Stimulated activated CD8-positive, alpha-beta memory T cell treated with anti-CD3 and anti-CD28 coated beads, Interleukin-15, amount 100 ng/mL, for 48 hours (primary cell): ENCODE measurements at places on chromosomes 4 and X.

- no peak for DNase-seq
These were observed 1.6 kb downstream of the KIT start for GRCh38 chr4:54659313-54659712.

- DNase-seq, result no peak
These were observed 2.7 kb downstream of the LEF1 start for GRCh38 chr4:108166038-108166437.

GRCh38 chr4:8705161-8706145, 112.9 kb downstream of the CPZ start:
- DNase-seq, result no peak

DNA sequence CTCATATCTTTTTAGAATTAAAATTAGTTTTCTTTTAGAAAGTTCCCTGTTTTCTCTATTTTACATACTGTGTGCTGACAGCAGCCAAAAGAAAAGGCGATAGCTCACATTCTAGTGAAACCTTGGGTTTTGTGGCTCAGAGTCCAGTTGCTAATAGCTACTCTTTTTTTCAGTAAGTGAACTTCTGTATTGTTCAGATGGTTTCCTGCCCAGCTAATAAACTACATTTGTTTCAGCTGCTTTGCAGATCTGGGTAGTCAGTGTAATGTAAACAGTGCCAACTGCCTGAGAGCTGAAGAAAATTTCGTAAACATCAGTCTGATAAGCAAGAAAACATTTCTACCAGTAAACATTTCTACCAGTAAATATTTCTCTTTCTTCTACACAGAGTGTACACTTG, 370.2 kb downstream of the GRIA2 start:
- no peak for DNase-seq

- no peak for DNase-seq
These were observed 2143.2 kb upstream of the TENM3 start for GRCh38 chr4:180099957-180100356.

DNA sequence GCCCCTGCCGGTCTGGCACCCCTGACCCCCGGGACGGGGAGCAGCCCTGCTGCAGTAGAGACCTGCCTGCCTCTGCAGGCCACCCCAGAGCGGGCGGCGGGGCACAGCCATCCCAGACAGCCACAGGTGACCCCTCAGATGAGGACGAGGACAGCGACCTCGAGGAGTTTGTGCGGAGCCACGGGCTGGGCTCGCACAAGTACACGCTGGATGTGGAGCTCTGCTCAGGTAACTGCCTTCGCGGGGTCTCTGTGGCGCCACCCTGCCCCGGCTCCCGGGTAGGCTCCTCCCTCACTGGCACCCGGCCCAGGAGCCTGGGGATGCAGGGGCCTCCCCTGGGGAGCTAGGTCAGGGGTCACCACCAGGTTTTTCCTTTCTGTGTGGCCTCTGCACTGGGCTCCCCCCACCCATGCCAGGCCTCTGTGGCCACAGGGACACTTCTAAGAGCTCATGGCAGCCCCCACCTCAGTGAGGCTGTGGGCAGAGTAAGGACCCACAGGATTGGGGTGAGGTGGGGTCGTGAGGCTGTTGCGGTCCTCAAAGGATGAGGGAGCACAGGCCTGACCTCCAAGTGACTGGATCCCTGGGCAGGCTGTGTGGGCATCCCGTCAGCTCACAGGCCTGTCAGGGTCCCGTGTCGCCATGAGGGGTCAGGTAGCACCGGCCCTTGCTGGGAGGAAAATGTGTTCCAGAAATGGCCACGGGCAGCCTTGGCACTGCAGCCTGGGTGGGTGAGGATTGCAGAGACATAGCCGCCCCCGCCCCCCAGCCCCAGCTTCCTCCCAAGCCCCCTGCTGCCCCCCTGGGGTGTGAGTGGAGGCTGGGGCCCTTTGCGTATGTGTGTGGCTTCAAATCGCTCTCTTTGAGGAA, 6.4 kb downstream of the UVSSA start:
- DNase-seq, result no peak

DNA sequence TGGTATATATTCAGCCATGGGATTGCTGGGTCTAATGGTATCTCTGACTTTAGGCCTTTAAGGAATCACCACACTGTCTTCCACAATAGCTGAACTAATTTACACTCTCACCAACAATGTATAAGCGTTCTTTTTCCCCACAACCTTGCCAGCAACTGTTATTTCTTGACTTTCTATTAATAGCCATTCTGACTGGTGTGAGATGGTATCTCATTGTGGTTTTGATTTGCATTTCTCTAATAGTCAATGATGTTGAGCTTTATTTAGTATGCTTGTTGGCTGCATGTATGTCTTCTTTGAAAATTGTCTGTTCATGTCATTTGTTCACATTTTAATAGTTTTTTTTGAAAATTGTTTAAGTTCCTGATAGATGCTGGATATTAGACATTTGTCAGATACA, 235.2 kb downstream of the HEPH start:
- DNase-seq, result no peak

- no peak for DNase-seq
These were observed 48.6 kb downstream of the DCLK2 start for GRCh38 chr4:150126864-150127203.

- no peak for DNase-seq
These were observed 164.6 kb upstream of the BCOR start for GRCh38 chrX:40262157-40263013.

- no peak for DNase-seq
These were observed 313.8 kb upstream of the TEX13C start for GRCh38 chrX:125005863-125006262.

- DNase-seq, result no peak
These were observed 24.3 kb downstream of the RS1 start for GRCh38 chrX:18647621-18648020.

DNA sequence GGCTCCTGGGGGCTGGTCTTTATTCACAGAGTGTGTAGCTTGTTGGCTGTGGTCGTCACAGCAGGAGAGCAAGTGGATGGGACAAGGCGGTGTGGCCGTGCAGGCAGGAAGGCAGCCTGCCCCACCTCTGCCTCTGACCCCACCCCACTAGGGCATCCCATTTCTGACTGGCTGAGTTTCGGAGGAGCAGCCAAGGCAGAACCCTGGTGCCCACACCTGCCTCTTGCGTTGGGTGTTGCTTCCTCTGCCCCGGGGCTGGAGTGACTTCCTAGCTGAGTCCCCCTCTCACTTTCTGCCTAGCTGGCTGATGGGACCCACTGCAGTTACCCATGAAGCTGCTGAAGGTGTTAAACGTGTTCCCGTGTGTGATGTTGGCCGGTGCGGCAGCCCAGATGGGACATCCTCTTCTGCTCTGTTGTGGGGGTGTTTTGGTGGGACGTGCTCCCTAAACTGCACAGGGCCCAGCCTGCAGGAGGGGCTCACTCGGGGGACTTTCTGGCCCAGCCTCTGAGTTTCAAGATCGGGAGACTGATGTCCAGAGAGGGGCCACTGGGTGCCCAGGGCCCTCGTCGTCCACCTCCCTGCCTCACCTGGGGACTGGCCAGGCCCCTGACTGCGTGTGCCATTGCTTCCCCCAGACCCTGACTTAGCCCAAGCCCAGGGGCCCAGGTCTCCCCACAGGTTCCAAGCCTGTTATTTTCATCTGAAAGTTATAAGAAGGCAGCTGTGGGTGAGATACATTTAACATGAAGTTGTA, 101.5 kb downstream of the PSAPL1 start:
- DNase-seq, result no peak

GRCh38 chr4:8376361-8377102, 64.0 kb downstream of the ACOX3 start:
- DNase-seq, result no peak

- no peak for DNase-seq
These were observed 2267.9 kb upstream of the AGA start for GRCh38 chr4:179709961-179710624.

DNA sequence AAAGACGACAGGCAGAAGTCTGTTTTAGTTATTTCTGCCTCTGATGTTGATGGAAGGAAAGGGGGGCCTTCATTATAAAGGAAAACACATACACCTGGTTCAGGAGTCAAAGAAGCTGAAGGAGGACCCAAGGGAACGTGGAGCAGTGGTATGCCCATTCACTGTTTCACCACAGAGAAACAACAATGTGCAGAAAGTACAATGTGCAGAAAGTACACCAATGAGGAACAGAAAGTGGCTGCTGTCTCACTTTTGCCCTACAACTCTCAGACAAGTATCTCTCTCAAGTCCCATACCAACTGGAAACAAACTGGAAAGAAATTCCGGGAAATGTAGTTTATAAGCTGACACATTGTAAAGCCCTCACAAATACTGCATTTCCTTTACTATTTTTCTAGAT, 564.5 kb downstream of the TRAM1L1 start:
- DNase-seq, result no peak

DNA sequence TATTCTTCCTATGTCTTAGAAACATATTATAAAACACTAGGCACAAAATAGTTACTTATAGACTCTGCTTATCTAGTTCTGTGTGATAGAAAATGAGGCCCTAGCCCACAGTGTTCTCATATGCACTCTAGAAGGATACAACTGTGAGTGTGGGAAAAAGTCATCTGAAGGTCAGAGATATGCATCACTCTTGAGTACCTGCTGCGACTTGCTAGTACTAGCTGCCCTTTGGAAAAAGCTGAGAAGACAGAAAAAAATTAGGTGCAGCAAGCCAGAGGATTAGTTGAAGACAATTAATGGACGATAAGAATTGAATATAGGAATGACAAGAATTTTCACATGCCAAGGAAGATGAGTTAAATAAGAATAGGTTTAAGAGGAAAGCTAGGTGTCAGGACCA, 61.3 kb downstream of the MTHFD2L start:
- no peak for DNase-seq

GRCh38 chr4:173211838-173212237, 43.2 kb downstream of the GALNT7 start:
- no peak for DNase-seq

DNA sequence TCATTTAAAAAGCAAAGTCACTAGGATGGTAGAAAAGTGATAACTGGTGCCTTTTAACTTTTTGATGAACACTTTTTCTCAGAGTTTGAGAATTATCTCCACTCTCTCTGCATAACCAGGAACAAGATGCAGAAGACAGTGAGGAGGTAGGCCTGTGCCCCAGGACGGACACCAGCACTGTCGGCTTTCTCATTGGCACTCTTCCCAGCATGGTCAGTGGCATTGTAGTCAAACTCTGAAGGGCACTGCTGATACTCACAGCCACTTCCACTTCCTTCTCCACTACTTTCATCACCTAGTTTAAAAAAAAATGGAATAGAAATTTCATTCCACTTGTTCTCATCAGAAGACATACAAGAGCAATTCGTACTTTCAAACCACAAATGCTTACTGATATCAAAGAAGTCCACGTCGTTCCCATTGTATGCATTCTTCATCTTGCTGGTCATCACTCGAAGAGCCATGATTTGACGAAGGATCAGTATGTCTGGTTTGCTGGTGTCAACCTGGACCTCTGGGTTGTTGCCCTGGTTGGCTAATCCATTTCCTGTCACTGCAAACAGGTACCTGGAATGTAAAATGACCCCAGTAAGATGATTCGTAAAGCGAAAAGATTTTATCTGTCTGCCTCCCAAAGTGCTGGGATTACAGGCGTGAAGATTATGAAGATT, 84.8 kb upstream of the TFDP3 start:
- no peak for DNase-seq

- no peak for DNase-seq
These were observed 999 bp downstream of the ZNF518B start for GRCh38 chr4:10456260-10456594.

DNA sequence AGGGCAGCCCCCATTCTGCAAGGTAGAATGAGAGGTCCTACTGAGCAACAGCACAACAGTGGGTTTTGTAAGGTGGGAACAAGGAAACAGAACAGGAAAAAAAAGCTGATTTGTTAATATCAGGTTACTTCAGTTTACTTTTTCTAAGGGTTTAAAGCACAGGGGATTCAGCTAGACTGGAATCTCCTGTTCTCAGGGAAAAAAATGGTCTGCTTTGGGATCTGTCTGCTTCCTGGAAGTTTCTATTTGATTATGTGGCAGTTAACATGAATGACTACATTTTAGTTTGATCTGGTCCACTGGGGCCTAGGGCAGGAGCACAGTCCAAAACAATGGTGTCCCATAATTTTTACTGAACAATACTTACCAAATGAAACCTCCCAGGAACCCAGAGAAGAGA, 104.6 kb downstream of the FBXW7 start:
- DNase-seq, result no peak

DNA sequence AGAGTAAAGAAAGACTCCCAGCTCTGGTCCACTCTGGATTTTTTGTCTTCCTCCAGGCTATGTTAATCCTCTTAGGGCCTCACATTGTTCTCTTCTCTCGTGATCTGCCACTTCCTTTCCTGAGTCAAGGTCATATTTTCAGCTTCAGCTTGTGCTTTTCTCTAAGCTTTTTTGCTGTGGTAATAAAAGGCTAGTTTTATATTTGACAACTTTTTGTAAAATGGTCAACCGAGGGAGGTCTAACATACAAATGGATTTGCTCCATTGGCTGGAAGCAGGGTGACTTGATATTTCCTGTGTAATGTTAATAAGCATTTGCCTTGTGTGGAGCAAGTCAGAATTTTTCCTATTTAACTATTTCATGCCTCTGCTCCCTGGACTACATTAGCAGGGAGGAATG, 239.7 kb downstream of the RAB28 start:
- DNase-seq, result no peak

DNA sequence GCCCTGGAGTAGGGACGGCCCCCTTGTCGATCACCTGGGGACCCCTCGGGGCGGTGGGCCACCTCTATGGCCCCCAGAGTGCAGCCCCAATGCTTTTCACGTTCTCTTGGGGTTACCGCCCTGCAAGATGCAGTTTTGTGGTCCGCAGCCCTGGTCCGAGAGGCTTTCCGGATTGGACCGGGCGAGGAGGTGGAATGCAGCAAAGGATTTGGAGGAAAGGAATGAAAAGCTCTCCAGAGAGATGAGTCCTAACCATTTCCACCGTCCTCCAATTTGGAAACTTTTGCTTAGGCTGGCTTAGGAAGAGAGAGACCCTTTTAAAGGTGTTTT, 601 bp downstream of the SLC25A43 start:
- DNase-seq, result no peak

- DNase-seq, result no peak
These were observed 201.1 kb downstream of the STPG2 start for GRCh38 chr4:97942137-97942536.

DNA sequence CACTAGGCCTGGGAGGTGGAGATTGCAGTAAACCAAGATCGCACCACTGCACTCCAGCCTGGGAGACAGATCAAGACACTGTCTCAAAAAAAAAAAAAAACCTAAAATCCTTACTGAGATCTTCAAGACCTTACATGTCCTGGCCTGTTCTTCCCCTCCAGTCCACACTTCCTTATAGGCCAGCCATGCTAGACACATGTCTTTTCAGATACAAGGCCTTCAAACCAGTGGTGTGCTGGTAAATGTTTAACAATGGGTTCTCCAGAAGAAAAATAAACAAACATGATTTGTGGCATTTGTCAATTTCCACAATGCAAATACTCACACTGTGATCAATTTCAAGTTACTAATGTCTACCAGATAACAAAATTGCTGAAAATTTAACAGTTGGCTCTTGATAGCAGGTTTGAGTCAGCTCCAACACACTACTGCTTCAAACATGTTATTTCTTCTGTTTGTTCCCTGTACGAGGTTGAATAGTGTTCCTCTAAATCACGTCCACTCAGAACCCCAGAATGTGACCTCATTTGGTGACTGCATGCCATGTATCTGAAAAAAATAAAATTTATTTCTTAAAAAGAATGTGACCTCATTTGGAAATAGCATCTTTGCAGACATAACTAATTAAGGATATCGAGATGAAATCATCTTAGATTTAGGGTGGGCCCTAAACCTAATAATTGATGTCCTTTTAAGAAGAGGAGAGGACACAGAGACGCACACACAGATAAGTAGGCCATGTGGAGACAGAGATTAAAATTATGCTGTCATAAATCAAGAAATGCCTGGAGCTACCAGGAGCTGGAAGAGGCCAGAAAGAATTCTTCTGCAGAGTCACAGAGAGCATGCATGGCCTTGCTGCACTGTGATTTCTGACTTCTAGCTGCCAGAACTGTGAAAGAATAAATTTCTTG, 144.4 kb downstream of the ZNF674 start:
- DNase-seq, result no peak
